ENCODE measurements at places on chromosomes 6 and 20. TPM values are rescaled to one million over a fixed set of nuclear protein-coding genes. Genes with fewer than 3 reads are reported as not detected.

The SCUBE3 gene
- not detected for total RNA-seq

- DNase-seq, result peak; percentile 31
These were observed 31.6 kb upstream of the SLC32A1 start for GRCh38 chr20:38692436-38693411.

The FAM209B gene
- not detected for total RNA-seq

The HLA-DQA2 gene
- total RNA-seq, result 0.25 TPM

The CEP250 gene
- total RNA-seq, result 11.0 TPM

DNA sequence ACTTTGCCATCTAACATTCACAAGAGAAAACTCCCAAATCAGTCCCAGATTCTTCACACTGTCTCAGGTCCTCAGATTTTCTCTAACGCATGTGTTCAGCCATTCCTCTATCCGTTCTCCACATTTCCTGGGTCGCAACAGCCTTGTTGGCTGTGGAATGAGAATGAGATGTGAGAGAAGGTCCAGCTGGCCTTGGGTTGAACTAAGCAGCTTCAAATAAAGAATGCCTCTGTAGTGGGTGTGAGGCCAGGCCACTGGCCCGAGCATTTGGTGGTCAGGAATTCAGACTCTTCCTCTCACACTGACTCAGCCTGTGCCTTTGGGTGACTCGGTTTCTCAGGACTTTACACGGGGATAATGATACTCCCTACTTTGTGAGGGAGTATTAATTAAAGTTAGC, 73.8 kb upstream of the CCN6 start:
- no peak for DNase-seq

GRCh38 chr6:30883685-30884520, at the start of gene DDR1:
DDR1 (plus strand) TSS chr6:30884519; CDS start chr6:30888730, 4,211 bp downstream.
- DNase-seq, result peak; percentile 57

GRCh38 chr20:47481330-47482216, 20.1 kb upstream of the NCOA3 start:
- DNase-seq, result no peak

GRCh38 chr6:145875496-145876211, 61.1 kb upstream of the FBXO30 start:
- no peak for DNase-seq

The CGA gene
- total RNA-seq, result not detected

DNA sequence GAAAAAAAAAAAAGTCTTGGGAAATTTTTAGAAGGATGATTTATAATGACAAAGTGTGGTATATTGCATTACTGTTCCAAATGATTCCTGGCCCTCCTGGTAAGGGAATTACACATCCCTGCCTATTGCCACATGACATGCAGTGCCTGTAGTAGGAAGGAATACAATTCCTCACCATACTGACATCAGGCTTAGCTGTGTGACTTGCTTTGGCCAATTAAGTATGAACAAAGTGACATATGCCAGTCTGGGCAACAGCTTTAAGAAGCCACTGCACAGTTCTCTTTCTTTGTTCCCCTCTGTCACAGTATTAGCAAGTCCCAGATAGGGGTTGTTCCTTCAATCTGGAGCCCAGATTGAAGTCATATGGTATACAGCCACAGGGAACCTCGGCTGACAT, 100.5 kb downstream of the KIF13A start:
- no peak for DNase-seq

GRCh38 chr6:142695016-142695415, 250.0 kb downstream of the HIVEP2 start:
- no peak for DNase-seq

DNA sequence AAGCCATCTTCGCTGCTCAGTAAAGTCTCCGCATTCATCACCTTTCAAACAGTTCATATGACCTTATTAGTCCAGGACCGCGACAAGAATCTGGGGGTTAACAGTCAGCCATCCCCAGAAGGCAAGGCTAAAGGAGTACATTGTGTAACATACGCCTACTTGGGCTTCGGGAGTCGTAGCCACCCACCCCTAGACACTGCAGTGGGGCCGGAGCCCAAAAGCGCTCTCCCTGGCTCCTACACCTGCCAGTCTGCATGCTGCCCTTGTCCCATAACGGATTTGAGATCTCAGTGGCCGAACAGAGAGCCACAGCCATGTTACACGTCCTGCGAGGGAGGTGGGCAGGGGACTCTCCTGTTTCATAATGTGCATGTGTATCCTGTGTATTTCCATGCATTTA, 1405.5 kb downstream of the GRIK2 start:
- DNase-seq, result no peak

The HTR1B gene
- total RNA-seq, result not detected

Measured in right lobe of liver (tissue), 6 donors.